ENCODE measurements at places on chromosomes 12 and 14.

DNA sequence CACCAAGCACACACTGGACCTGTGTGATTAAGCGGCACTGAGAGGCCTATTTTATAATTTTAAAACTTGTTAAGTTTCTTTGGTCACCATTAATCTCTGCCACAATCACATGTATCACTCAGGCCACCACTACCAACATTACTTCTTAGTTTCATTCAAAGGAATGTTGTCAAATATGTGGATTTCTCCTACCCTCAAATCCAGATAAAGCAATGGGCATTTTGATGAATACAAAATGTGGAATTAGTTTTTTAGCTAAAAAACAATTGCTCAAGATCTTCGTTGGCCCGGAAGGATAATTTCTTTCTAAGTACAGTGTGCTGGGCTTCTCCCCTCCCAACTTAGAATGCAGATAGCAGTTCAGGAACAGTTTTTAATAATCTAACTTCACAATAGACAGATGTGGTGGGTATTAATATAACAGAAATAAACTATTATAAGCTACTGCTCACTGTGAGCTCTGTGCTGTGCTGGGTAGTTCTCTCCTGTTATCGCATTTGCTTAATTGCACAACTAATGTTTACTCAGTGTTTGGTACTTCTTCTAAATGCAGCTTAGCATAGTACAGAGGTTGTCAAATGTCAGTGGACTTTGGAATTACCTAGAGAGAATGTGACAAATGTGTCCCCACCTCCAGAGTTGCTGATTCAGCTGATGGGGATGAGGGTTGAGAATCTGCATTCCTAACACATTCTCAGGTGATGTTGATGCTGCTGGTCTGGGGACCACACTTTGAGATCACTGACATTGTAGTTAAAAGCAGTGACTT, 266.7 kb upstream of the AMIGO2 start:
- DNase-seq = no peak

- peak; percentile 18 for DNase-seq
Observed at GRCh38 chr14:102696856-102697495, 80.3 kb upstream of the TRAF3 start.

GRCh38 chr14:32980178-32980901, 41.7 kb downstream of the NPAS3 start:
- no peak for DNase-seq

DNA sequence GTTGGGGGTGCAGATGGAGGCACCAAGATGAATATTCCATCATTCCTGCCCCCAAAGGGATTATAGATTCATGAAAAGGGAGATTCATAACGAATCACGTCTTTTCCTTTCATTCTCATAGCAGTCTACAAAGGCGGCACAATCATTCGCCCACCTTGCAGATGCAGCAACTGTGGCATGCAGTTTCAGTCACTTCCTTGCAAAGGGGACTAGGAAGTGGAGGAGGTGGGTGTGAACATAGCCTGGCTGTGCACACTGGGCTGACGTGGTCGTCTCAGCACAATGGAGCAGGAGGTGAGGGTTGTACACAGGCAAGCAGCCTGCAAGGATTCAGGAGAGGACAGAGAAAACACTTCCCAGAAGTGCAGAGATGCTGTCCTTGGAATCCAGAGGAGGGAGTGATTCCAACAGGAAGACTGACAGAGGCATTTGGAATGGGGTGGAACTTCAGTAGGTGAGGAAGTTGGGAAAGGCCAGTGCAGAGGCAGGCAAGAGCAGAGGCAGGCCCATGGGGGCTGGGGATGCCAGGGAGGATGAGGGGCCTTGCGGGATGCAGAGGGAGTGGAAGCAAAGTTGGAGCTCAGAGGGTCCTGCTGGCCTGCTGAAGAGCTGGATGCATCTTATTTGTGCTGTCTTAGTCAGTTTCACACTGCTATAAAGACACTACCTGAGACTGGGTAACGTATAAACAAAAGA, 21.9 kb upstream of the PPP2R5C start:
- DNase-seq = no peak

DNA sequence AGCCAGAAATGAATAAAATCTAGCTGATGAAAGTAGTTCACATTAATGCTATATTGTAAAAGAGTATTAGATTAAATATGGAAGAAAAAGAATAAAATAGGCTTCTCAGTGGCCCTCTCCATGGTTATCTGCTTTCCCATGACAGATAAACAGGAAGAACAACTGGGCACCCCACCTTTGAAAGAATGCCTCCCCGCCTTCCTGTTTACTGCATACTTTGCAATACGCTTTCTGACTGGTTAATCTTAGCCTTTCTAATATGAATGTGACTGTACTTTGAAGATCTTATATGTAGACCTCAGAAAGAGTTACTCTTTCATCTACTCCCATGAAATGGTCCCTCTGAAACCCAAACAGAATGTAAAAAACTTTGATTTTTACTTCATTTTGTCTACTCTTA, 34.1 kb upstream of the DAAM1 start:
- peak; percentile 8 for DNase-seq

- DNase-seq = no peak
Observed at GRCh38 chr12:69351462-69352236, 3.5 kb downstream of the LYZ start.

DNA sequence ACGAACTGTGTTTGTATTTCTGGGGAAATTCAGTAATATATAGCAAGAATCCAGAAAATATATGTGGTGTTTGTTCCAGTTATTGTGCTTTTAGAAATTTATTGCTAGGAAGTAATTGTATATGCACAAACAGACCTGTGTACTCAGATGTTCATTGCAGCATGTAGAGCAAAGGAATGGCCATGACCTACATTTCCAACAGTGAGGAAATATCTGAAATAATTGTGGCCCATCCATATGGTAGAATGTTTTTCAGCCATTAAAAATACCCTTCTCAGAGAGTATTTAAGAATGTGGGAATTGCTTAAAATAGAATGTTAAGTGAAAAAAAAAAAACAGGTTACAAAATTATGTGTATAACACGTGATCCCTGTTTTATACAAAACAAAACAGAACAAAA, 77.3 kb downstream of the TMX1 start:
- no peak for DNase-seq

DNA sequence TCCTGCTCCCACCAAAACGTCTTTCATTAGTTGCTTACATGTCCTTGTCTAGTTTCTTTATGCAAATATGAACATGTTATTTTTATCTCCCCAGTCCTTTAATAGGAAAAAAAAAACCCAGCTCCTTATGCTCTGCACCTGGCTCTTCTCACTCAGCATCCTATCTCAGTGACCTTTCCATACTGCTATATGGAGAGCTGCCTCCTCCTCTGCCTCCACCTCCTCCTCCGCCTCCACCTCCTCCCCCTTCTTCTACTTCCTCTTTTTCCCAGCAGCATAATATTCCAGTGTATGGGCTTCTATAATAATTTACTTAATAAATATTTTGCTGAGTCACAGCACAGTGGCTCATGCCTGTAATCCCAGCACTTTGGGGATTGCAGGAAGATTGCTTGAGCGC, 31.5 kb downstream of the ABCB9 start:
- DNase-seq = no peak

GRCh38 chr14:53953002-53953827, 3.4 kb downstream of the BMP4 start:
- peak; percentile 94 for DNase-seq

- DNase-seq = no peak
Observed at GRCh38 chr12:52266514-52266913, 7.9 kb upstream of the KRT86 start.

- no peak for DNase-seq
Observed at GRCh38 chr12:8905546-8905945, 8.8 kb upstream of the PHC1 start.
